ENCODE measurements at places on chromosomes 3 and 15.

DNA sequence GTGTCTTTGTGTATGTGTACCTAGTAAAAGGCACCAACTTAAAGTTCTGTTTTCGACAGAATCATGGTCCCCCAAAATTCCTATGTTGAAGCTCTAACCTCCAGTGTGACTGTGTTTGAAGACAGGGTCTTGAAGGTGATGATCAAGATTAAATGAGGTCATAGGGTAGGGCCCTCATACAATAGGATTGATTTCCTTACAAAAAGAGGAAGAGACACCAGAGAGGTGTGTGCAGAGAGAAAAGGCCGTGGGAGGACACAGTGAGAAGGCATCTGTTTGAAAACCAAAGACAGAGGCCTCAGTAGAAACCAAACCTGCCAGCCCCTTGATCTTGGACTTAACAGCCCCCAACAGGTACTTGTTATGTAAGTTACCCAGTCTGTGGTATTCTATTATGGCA is 52.0 kb upstream of the CORO2B start:
- DNase-seq = no peak
- H3K4me3 ChIP-seq = no peak overlapping the region
- H3K27ac ChIP-seq = no peak overlapping the region
- H3K4me1 ChIP-seq = peaks cover 17% of the 10 kb centered on the region
- H3K27me3 ChIP-seq = no peaks in the 10 kb centered on the region

DNA sequence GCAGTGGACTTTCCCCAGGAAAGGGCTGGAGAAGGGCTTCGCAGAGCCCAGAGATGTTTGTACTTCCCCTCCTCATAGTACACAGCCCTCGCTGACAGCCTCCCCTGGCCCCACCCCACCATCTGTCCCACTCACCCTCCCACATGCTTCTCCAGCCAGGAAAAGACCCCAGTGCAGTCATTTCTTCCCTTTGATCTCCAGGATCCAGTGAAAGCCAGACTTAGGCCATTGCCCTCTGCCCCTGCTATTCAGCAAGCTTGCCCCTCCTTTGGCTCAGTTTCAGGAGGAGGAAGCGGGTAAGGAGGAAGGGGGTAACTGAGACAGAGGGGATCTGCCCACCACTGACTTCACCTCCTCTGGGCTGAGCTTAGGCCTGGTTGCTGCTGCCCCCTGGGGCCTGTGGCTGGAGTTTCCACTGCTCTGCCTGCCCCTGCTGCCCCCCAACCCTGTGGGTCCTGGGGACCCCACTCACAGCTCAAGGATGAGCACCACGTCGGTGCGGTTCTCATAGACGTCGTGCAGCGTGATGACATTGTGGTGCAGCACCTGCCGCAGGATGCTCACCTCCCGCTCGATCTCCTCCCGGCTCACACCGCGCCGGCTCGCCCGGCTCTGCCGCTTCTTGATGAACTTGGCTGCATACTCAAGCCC is 63.1 kb downstream of the DAPK2 start:
- H3K36me3 ChIP-seq = no peaks in the 10 kb centered on the region
- H3K27ac ChIP-seq = no peak overlapping the region
- no peaks in the 10 kb centered on the region for H3K27me3 ChIP-seq
- peaks cover 30% of the 10 kb centered on the region for H3K4me1 ChIP-seq
- no peak for DNase-seq
- H3K4me3 ChIP-seq = no peak overlapping the region

GRCh38 chr3:178475062-178475461 is 61.2 kb upstream of the KCNMB2 start:
- no peaks in the 10 kb centered on the region for H3K27me3 ChIP-seq
- no peak overlapping the region for H3K27ac ChIP-seq
- no peaks in the 10 kb centered on the region for H3K36me3 ChIP-seq

GRCh38 chr3:126117786-126118185 is 33.9 kb upstream of the SLC41A3 start:
- no peaks in the 10 kb centered on the region for H3K4me1 ChIP-seq
- DNase-seq = no peak
- no peaks in the 10 kb centered on the region for H3K27me3 ChIP-seq
- no peak overlapping the region for H3K27ac ChIP-seq
- H3K36me3 ChIP-seq = no peaks in the 10 kb centered on the region

DNA sequence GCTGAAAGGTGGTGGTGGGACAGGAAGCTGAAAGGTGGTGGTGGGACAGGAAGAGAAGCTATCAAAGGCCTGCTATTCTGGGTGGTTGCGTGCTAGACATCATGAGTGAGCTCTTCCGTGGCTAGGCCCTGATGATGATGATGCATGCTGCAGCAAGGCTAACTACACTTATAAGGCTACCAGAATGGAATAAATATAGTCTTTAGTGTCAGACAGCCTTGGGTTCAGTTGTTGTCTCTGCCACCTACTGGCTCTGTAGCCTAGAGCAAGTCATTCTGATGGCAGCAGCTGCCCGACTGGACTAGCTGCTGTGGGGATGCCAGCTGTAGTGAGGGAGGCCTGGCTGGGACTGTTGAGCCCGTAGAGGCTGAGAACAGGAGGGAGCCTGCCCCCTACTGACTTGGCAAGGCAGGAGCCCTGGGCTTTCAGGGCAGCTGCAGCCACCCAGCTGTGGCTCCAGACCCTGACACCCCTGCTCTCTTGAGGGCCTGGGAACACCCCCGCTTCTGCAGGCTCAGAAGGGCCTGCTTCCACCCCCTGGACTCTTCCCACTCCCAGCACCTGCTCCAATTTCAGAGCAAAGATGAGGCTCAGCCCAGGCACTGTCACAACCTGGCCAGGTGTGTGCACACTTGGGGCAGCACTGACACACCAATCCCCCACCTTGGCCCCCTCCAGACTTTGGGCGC is 21.4 kb upstream of the ZBED2 start:
- no peaks in the 10 kb centered on the region for H3K36me3 ChIP-seq
- DNase-seq = no peak
- H3K4me1 ChIP-seq = no peaks in the 10 kb centered on the region
- no peaks in the 10 kb centered on the region for H3K27me3 ChIP-seq
- H3K4me3 ChIP-seq = no peak overlapping the region
- no peak overlapping the region for H3K27ac ChIP-seq

DNA sequence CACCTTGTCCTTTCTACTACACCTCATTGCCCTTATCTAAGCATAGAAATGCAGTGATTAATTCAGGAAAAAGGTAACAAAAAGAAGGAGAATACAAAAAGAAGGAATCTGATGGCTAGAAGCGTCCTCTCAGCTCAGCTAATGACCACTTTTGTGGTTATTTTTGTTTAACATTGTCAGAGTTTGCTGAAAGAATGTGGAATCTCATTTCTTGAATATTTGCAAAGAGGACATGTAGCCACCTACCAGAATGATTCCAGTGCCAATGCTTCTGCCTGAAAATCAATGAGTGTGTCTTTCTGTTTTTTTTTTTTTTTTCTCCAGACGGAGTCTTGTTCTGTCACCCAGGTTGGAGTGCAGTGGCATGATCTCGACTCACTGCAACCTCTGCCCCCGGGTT is 24.5 kb downstream of the NANOGP8 start:
- H3K4me1 ChIP-seq = no peaks in the 10 kb centered on the region
- DNase-seq = no peak
- no peaks in the 10 kb centered on the region for H3K36me3 ChIP-seq
- no peak overlapping the region for H3K4me3 ChIP-seq
- no peak overlapping the region for H3K27ac ChIP-seq
- no peaks in the 10 kb centered on the region for H3K27me3 ChIP-seq

GRCh38 chr3:132198516-132198915 is 118.7 kb upstream of the ACP3 start:
- H3K4me1 ChIP-seq = peaks cover 6% of the 10 kb centered on the region
- H3K4me3 ChIP-seq = no peak overlapping the region
- no peaks in the 10 kb centered on the region for H3K27me3 ChIP-seq
- H3K27ac ChIP-seq = no peak overlapping the region
- no peaks in the 10 kb centered on the region for H3K36me3 ChIP-seq

DNA sequence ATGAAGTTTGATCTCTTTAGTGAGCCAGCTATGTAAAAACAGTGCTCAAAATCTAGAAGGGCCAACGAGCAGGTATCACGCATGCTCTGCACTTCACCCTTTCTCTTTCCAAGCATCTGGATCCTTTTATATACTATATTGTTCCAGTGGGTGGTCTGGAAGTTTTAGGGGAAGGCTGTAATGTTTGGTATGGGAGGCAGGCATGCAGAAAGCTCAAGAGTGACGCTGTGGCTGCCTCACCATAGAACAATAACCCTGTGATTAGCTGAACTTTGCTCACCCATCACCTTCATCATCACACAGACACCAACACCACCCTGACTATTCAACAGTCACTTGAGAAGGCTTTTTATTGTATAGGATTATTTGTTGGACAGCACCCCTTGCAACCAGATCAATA is 81.6 kb downstream of the FBN1 start:
- no peak overlapping the region for H3K27ac ChIP-seq
- H3K4me1 ChIP-seq = no peaks in the 10 kb centered on the region
- no peaks in the 10 kb centered on the region for H3K27me3 ChIP-seq
- no peaks in the 10 kb centered on the region for H3K36me3 ChIP-seq
- H3K4me3 ChIP-seq = no peak overlapping the region

- no peak overlapping the region for H3K27ac ChIP-seq
- no peaks in the 10 kb centered on the region for H3K36me3 ChIP-seq
- H3K27me3 ChIP-seq = no peaks in the 10 kb centered on the region
These were observed 72.4 kb upstream of the BBX start for GRCh38 chr3:107450254-107450893.

DNA sequence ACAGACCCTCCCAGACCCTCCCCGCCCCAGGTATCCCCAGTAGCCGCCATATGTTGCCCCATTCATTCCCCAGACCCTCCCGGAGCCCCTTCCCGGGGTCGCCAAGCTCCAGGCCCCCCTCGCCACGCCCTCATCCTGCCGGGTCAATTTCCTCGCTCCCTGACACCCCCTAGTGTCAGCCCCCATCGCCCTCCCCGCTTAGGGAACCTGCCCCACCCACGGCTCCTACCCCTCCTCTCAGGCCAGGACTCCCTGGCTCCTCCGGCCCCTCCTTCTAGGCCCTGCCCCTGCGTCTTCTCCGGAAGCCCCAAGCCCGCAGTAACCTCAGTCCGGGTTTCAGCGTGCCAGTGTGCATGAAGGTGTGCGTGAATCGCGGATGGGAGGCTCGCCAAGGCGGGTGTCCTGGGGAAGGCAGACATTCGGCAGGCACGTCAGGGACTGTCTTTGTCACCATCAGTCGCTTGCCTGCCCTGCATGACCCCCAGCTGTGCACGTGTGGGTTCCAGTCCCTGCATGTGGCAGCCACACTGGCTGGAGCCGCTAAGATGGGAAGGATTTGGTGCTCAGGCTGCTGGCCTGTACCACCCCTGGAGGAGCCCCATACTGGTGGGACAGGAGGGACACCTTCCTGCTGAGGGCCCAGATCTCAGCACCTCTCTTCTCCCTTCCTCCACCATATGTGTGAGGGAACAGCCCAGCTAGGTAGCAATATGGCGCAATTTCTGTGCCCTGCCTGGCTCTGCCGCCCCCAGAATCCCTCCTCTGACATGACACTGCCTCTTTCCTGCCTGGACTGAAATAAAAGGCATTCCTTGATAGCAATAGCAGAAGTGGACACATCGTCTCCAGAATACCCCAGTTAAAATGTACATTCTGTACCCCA is 693 bp downstream of the DISP2 start:
- no peaks in the 10 kb centered on the region for H3K4me1 ChIP-seq
- no peaks in the 10 kb centered on the region for H3K27me3 ChIP-seq
- no peak overlapping the region for H3K27ac ChIP-seq
- H3K36me3 ChIP-seq = no peaks in the 10 kb centered on the region

DNA sequence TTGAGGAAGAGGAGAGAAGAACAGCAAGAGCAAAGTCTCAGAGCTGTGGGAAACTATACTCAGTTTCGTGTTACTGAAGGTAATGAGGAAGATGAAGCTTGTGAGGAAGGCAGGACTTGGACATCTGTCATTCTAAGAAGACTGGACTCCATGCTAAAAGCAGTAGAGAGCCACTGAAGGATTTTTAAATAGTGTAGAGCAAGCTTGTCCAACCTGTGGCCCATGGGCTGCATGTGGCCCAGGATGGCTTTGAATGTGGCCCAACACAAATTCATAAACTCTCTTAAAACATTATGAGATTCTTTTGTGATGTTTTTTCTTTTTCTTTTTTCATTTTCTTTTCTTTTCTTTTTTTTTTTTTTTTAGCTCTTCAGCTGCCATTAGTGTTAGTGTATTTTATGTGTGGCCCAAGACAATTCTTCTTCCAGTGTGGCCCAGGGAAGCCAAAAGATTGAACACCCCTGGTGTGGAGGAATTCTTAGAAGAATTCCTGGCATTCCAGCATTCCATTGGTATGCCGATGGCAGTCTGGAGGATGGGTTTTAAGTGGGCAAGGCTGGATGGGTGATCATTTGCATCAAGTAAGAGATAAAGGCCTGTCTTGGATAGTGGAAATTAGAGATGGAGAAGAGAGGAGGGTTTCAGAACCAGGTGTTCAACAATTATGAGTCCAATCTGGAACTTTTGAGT is 6.9 kb upstream of the NFKBIZ start:
- peaks cover 2% of the 10 kb centered on the region for H3K4me1 ChIP-seq
- no peak overlapping the region for H3K27ac ChIP-seq
- DNase-seq = no peak
- no peak overlapping the region for H3K4me3 ChIP-seq
- no peaks in the 10 kb centered on the region for H3K36me3 ChIP-seq

- H3K4me1 ChIP-seq = peaks cover 39% of the 10 kb centered on the region
- H3K27ac ChIP-seq = no peak overlapping the region
- H3K4me3 ChIP-seq = no peak overlapping the region
These were observed 283.9 kb upstream of the THBS1 start for GRCh38 chr15:39296955-39297354.

DNA sequence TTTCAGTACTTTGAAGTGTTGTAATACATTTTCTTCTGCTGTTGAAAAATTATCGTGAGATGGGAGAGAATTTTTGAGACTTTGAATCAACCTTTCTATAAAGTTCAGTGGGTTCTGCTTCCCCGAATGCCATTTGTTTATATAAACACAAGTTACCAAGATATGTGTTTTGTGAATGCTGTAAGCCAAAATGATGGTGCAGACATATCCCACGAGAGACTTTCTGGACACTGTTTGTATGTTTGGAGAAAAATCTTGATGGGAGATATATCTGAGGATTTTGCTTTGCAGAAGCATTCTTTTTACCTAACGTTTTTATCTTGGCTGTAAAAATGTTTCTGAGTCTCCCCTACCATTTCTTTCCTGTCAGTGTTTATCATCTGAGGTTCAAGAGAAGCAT is 526.6 kb upstream of the ZNF717 start:
- peak overlapping the region; percentile 21 for H3K4me3 ChIP-seq
- no peak overlapping the region for H3K27ac ChIP-seq
- H3K4me1 ChIP-seq = peaks cover 24% of the 10 kb centered on the region
- no peaks in the 10 kb centered on the region for H3K27me3 ChIP-seq
- no peaks in the 10 kb centered on the region for H3K36me3 ChIP-seq

GRCh38 chr15:49494842-49495241 is 71.8 kb downstream of the FGF7 start:
- no peaks in the 10 kb centered on the region for H3K4me1 ChIP-seq
- no peak overlapping the region for H3K27ac ChIP-seq
- no peaks in the 10 kb centered on the region for H3K27me3 ChIP-seq
- no peaks in the 10 kb centered on the region for H3K36me3 ChIP-seq
